ENCODE measurements at places on chromosomes 1 and 21.

DNA sequence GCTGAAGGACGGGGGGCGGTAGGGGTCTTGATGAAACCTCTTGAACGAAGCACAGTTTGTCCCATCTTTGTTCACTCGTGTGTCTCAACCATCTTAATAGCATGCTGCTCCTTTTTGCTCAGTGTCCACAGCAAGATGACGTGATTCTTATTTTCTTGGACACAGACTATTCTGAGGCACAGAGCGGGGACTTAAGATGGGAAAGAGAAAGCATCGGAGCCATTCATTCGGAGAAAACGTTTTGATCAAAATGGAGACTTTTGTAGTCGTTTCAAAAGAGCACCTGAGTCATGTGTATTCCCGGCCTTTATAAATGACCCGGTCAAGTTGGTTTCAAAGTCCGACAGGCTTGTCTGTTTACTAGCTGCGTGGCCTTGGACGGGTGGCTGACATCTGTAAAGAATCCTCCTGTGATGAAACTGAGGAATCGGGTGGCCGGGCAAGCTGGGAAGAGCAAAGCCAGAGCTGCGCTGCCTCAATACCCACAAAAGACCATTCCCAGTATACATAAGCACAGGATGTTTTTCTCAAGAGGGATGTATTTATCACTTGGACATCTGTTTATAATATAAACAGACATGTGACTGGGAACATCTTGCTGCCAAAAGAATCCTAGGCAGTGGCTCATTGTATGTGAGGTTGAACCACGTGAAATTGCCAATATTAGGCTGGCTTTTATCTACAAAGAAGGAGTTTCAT is 18.5 kb downstream of the ETS2 start:
- DNase-seq: no peak

- peak; percentile 52 for DNase-seq
These were observed 465 bp downstream of the HUNK start for GRCh38 chr21:31873275-31873695.

DNA sequence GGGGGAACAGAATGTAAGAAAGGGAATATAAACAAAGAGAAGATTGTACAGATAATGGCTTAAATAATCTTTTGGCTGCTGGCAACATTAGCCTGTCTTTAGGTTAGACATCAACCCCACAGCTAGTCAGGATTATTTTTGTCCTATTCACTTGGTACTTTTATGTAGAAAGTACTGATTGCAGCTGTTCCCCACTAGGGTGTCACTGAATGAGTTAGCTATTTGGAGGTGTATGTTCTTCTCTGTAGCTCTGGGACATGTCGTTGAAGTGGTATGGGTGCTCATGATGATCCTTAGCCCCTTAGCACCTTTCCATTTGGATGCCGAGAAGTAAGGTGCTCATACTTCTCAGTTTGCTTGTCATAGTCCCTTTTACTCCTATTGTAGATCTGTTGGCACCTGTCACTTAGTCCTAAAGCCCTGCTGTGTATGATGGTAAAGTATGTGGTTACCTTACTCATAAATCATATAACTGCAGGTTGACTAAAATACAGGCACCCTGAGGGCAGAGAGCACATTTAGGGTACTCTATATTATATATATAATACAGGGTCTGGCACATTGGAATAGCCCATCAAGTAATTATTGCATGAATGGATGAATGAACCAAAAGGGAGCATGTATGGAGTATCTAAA is 64.6 kb downstream of the USP25 start:
- no peak for DNase-seq

DNA sequence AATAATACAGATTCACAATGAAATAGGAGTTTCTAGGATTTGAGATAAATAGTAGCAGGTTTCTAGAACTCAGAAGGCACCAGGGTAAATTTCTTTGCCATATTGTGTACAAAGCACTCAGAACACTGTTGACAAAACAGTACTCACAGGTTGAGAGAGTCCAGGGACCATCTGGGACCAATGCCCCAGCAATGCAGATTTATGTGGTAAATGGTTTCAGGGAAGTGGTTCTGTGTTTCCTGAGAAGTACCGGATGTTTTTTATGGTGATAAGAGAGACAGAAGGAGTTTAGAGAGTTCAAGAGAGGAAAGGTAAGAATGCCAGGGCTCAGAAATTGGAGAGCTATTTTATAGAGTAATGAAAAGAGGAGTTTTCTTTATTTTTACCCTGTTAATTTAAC is 29.6 kb upstream of the DIPK1A start:
- no peak for DNase-seq

GRCh38 chr1:44259090-44259489 is 45.8 kb downstream of the DMAP1 start:
- DNase-seq: no peak

DNA sequence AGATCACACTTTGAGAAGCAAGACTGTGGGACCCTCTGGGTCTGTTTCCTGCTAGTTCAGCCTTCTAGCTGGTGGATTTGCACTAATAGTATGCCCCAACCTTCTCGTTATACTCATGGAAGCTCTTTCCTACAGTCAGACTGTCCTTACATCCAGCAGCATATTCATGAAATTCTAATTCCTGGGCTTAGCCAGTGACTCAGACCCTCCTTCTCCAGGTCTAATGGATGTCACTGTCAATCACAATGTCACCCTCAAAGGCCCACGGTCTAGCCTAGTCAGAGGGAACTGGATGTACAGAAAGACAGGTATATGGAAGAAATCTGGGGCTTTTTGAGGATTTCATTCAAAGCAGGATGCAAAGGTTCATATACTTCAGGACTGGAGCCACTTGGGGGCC is 72.4 kb downstream of the KCNJ15 start:
- no peak for DNase-seq

- no peak for DNase-seq
These were observed 64.9 kb downstream of the FGGY start for GRCh38 chr1:59361766-59362165.

GRCh38 chr1:223341121-223341520 is 22.9 kb downstream of the SUSD4 start:
- DNase-seq: no peak

GRCh38 chr1:114482585-114482984 is 28.4 kb downstream of the TRIM33 start:
- DNase-seq: peak; percentile 19

DNA sequence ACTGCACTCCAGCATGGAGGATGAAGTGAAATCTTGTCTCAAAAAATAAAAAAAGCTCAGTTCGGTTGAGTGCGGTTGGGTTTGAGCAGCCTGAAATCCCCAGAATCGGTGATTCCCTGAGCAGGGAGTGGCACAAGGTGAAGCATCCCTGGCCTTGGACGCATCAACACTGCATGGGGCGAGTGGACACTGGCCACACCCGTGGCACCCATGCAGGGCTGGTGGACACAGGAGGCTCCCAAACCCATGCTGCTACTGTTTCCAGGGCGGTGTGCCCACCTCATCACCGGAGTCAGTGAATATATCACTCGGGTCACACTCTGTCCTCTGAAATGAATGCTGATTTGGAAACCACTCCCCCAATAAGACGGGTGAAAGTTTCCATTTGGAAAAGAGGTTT is 53.4 kb upstream of the ACTRT2 start:
- no peak for DNase-seq

- no peak for DNase-seq
These were observed 594 bp downstream of the GLMN start for GRCh38 chr1:92298213-92298572.

Measured in Caco-2 (cell line).